ENCODE measurements at places on chromosomes 1 and 21.

- no peak for DNase-seq
These were observed 94.0 kb downstream of the IFI44 start for GRCh38 chr1:78743626-78744025.

DNA sequence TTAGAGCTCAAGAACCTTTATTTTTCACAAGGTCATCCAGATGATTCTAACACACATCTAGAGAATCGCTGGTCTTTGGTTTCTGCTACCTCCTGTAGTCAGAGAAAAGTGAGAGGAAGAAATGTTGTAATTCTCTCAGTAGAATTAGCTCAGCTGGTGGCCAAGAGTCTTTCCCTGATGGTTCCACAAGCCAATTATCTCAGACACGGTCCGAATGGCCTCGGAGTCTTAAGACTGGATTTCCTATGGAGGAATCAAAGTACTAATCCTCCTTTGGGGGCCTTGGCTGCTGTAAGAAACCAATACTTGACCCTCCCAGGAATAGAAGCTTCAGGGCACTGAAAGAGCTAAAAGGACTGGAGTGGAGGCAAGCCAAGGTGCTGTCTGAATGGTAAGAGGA is 1.8 kb downstream of the TMEM81 start:
- DNase-seq: no peak

GRCh38 chr1:160542303-160542945 is 19.4 kb upstream of the SLAMF6 start:
- no peak for DNase-seq

DNA sequence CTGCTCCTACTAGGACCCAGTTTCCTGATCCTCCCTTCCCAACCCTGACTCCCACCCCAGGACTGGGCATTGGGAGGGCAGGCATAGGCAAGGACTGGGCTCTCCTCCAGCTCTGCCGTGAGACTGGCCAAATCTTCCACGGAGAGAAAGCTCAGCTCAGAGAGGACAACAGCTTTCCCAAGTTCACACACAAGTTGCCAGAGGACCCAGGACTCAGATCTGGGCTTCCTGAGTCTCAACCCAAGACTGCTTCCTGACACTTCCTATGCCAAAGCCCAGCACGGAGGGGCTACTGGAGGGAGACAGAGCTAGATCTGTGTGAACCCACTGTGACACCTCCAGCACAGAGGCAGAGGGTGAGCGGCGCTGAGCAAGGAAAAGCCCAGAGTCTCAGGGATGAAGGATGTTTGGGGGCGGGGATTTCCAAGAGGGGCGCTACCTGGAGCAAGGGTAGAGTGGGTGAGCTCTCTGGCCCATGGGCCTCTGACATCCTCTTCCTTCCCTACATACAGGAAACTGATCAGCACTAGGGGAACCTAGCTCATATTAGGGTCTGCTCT is 7.1 kb downstream of the PDZK1IP1 start:
- DNase-seq: no peak

DNA sequence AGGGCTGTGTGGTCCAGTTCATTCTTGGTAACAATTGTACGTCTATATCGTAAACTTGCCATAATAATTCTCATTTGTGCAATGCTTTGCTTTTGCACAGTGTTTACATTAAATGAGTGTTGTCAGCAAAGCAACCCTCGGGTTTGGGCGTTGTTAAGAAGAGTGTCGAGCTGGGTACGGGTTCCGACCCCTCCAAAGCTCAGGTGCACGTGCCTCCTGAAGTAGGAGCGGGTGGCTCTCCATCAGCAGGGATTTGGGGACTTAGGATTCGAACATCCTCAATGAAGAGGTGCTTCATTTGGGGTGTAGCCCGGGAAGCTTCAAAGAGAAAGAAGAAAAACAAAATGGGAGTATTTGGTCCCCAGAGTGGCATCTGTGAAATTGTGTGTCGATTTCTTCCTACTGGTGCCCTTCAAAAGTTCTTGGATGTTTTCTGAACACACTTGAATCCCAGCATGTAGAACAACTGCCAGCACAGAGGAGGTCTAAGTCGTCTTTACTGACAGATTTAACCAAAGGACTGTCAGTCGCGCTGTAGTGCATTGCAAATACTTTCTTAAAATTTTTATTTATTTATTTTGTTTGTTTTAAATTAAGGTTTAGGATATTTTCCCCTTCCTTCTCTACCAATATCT is 1.1 kb downstream of the TRIM58 start:
- no peak for DNase-seq
